ENCODE measurements at places on chromosomes 2 and 18.

- no peak overlapping the region for H3K4me3 ChIP-seq
- H3K4me1 ChIP-seq, result no peaks in the 10 kb centered on the region
- no peaks in the 10 kb centered on the region for H3K27me3 ChIP-seq
- no peaks in the 10 kb centered on the region for H3K36me3 ChIP-seq
Observed at GRCh38 chr2:235092433-235093223, 140.8 kb downstream of the SH3BP4 start.

DNA sequence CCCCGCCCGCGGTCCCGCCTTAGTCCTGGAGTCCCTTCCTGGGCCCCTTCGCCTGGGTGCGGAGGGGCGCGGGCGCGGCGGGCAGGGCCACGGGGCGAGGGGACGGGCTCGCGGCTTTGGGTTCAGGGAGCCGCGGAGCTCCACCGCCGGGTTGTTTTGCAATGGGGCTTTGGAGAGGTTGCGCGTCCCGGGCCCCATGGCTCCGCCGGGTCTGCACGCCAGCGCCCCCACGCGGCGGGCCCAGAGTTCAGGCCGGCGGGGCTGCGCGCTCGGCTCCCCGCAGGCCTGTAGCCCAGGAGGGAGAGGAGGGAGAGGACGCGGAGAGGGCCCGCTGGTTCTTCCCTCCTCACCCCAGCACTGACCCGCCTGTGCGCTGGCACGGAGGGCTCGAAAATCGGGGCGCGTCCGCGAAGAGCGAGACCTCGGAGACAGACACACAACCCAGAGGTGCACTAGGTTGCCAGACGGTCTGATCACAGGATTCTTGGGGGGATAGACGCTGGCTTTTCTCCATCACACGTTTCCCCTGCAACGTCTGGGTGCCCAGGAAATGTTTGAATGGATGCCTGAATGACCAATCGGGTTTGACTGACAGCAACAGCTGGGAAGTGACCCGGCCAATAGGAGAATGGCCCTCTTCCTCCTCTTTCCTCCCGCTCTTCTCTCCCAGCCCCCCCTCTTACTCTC, 4.9 kb upstream of the SIX2 start:
- peak overlapping the region; percentile 42 for H3K4me3 ChIP-seq
- no peaks in the 10 kb centered on the region for H3K36me3 ChIP-seq
- H3K27me3 ChIP-seq, result peaks cover 51% of the 10 kb centered on the region
- no peak overlapping the region for H3K27ac ChIP-seq
- no peak for DNase-seq

GRCh38 chr2:104582471-104582870, 271.4 kb upstream of the POU3F3 start:
- H3K27ac ChIP-seq, result peak overlapping the region; percentile 41
- no peaks in the 10 kb centered on the region for H3K36me3 ChIP-seq
- H3K4me1 ChIP-seq, result no peaks in the 10 kb centered on the region
- H3K4me3 ChIP-seq, result no peak overlapping the region

DNA sequence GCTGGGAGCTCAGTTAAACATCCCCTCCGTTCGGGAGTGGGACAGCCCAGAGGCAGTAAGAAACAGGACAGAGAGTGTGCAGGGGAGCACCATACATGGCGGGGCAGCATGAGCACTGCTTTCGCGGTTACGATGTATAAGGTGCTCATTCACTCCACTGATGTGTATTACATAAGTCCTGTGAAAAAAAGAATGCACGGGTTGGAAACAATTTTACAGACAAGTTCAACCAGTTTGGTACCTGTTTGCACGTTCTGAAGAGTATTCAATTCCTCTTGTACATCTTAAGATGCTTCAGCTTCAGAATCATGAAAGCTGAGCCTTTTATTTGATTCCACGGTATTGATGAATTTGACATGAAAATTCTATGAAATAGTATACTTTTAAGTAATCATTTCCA, 97.8 kb upstream of the NETO1 start:
- H3K4me1 ChIP-seq, result no peaks in the 10 kb centered on the region
- H3K36me3 ChIP-seq, result no peaks in the 10 kb centered on the region
- no peak for DNase-seq
- no peak overlapping the region for H3K27ac ChIP-seq
- no peak overlapping the region for H3K4me3 ChIP-seq
- H3K27me3 ChIP-seq, result no peaks in the 10 kb centered on the region

DNA sequence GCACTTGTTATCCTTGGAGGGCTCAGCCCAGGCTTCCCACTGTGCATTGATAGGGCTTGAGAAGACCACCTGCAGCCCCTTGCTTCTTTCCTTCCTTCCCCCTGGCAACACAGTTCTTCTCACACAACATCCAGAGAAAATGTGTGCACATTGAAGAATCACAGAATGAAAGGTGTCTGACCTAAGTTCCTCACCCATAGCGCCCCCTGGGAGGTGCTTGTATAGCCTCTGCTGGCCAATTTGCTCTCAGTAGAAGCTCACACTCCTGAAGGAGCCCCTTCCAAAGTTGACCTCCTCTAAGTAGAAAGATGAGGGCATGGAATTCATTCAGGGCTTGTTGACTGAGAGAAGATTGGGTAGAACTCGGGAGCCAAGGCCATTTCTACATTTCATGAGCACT, 758.4 kb upstream of the KLHL29 start:
- H3K4me3 ChIP-seq, result no peak overlapping the region
- no peaks in the 10 kb centered on the region for H3K4me1 ChIP-seq
- H3K27me3 ChIP-seq, result no peaks in the 10 kb centered on the region
- no peak overlapping the region for H3K27ac ChIP-seq

DNA sequence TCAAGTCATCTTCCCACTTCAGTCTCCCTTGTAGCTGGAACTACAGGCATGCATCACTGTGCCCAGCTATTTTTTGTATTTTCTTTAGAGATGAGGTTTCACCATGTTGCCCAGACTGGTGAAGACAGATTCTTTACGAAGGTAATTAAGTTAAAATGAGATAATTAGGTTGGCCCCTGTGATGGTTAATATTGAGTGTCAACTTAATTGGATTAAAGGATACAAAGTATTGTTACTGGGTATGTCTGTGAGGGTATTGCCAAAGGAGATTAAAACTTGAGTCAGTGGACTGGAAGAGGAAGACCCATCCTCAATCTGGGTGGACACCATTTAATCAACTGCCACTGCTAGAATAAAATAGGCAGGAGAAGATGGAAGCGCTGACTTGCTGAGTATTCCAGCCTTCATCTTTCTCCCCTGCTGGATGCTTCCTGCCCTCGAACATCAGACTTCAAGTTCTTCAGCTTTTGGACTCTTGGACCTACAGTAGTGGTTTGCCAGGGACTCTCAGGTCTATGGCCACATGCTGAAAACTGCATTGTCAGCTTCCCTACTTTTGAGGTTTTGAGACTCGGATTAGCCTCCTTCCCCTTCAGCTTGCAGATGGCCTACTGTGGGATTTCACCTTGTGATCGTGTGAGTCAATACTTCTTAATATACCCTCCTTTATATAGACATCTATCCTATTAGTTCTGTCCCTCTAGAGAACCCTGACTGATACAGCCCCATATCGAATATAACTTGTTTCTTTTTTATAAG, 269.1 kb downstream of the TMX3 start:
- no peaks in the 10 kb centered on the region for H3K27me3 ChIP-seq
- H3K36me3 ChIP-seq, result no peaks in the 10 kb centered on the region
- no peak overlapping the region for H3K27ac ChIP-seq
- no peak overlapping the region for H3K4me3 ChIP-seq
- H3K4me1 ChIP-seq, result no peaks in the 10 kb centered on the region
- DNase-seq, result no peak

GRCh38 chr2:53455094-53455493, 312.5 kb upstream of the CHAC2 start:
- H3K27ac ChIP-seq, result no peak overlapping the region
- H3K4me1 ChIP-seq, result no peaks in the 10 kb centered on the region
- DNase-seq, result no peak
- no peak overlapping the region for H3K4me3 ChIP-seq
- H3K36me3 ChIP-seq, result no peaks in the 10 kb centered on the region

- H3K27ac ChIP-seq, result no peak overlapping the region
- DNase-seq, result no peak
- H3K4me3 ChIP-seq, result no peak overlapping the region
Observed at GRCh38 chr2:213995400-213996105, 415.3 kb upstream of the VWC2L start.

DNA sequence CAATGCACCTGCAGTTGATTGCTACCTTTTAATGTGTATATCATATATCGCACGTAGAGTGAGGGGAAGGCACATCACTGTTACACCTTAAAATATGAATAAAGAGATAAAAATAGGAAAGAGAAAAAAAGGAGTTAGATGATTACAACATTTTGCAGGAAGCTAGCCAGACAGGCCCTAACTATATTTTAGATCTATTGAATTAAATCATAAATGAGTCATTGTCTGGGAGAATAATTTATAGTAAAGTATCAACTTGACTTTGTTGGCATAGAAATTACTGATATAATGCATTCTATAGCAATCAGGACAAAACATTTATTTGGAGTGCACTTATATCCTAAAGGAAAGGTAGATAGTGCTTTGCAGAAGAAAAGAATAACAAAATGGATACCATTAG, 384.9 kb upstream of the NXPH2 start:
- no peaks in the 10 kb centered on the region for H3K36me3 ChIP-seq
- H3K27me3 ChIP-seq, result no peaks in the 10 kb centered on the region
- no peak overlapping the region for H3K4me3 ChIP-seq
- no peak overlapping the region for H3K27ac ChIP-seq
- no peaks in the 10 kb centered on the region for H3K4me1 ChIP-seq
- no peak for DNase-seq

Data from breast epithelium (tissue), 4 donors.